ENCODE measurements at places on chromosomes 13 and 19.

DNA sequence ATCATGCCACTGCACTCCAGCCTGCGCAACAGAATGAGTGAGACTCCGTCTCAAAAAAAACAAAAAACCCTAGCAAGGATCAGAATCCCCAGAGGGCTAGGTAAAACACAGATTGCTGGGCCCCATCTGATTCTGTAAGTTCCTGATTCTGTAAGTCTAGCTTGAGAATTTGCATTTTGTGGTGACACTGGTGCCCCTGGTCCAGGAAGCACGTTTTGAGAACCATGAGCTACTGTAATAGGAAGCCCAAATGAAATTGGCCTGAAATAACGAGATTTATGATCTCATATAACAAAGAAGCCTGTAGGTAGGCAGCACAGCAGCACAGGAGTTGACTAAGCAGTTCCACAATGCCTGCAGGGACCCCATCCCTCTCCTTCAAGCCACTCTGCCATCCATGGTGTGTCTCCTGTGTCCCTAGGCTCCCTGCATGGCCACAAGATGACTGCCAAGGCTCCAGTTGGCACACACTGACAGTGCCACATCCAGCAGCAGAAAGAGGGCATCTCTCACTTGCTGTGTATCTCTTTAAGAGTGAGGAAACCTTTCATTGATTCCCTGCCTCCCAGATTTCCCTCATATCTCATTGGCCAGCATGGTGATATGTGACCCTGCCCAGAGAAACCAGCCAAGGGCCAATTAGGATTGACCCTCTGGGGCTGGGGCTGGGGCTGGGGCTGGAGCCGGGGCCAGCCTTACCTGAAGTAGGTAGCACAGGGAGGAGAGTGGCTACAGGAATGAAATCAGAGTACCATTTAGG, 21.7 kb downstream of the SIPA1L3 start:
- DNase-seq: no peak

- DNase-seq: no peak
These were observed 399 bp upstream of the SPTBN4 start for GRCh38 chr19:40466219-40466984.

DNA sequence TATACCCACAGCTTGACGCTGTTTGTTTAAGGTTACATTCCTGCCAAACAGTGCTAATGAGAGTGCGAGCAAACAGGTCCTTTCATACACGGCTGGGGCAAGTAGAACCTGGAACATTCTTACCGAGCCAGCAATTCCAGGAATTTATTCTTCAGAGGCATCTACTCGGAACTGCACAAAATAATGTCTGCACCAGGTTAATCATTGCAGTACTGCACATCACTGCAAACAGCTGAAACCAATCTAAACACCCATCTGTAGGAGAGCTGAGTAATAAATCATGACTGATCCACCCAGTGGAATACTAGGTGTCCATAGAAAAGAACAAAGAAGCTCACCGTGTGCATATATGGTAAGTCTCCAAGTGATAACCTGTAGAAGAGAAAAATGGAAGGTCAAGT, 1.2 kb upstream of the ZNF579 start:
- DNase-seq: no peak

DNA sequence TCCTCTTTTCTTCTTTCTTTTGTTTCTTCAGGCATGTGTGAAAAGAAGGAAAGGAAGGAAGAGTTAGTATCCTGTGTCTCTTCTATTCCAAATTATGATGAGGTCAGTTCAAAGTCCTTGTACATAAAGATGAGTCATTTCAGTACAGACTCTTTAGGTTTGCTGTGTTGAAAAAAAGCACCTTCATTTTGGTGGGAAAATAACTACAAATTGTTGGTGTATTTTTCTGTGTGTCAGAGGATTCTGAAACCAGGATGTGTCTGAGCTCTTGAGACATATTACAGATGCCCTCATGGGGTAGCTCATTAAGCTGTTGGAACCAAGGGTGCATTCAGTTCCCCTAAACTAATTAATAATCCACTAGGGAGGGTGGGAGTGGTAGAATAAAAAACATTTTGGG, 5.8 kb upstream of the HSPH1 start:
- DNase-seq: no peak

DNA sequence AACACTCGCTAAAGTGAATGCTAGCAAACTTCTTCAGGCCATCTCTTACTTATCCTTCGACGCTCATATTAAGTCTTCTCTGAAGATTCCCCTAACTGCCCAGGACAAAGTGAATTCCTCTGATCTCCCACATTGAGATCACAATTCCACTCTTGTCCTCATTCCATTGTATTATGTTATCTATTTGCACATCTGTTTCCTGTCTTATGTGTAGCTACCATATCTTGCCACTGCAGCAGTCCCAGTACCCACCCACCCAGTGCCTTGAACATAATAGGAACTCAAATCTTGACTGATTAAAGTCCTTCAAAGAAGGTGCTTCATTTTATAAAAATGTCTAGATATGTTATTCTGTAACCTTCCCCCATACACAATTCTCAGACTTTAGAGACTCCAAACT, 702.3 kb downstream of the DIAPH3 start:
- DNase-seq: no peak

DNA sequence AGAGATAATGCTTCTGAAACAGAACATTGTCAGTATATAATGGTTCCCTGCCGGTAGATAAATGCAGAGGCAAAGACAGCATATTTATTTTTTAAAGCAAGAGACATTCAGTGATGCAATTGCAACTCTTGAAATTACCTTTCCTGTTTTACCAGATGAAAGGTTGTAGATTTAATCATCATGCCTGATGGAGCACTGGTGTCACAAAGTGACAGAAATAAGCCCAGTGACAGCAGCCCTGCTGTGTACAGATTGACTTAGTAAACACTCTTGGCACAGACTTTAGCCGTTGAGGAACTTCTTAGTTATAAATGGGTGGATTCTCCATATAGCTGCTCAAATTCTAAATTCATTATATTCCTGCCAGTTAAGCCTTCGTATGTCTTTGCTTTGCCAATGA, 172.5 kb downstream of the ITGBL1 start:
- DNase-seq: no peak

DNA sequence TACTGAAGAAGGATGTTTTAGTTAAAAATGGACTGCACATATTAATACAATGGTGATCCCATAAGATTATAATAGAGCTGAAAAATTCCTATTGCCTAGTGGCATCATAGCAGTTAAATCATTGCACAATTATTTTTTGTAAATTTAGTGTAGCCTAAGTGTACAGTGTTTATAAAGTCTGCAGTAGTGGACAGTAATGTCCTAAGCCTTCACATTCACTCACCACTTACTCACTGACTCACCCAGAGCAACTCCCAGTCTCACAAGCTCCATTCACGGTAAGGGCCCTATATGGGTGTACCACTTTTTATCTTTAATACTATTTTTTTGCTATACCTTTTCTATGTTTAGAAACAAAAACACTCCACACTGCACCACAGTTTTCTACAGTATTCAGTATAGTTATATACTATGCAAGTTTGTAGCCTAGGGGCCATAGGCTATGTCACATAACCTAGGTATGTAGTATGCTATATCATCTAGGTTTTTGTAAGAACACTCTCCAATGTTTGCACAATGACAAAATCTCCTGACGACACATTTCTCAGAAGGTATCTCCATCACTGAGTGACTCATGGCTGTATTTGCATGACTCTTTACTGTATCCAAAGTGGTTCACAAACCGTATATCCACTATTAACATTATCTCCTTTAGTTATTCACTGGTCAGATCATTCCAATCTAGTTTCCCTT, 536.0 kb downstream of the KLF12 start:
- DNase-seq: no peak
